ENCODE measurements at places on chromosomes 13 and 19. TPM values are rescaled to one million over a fixed set of nuclear protein-coding genes. Genes with fewer than 3 reads are reported as not detected.
A peak's percentile ranks its signal among the peaks of the same experiment; 100 is the strongest.

Gene VSTM2B
- total RNA-seq: not detected

- no peak for DNase-seq
- no peak overlapping the region for H3K4me3 ChIP-seq
- no peaks in the 10 kb centered on the region for H3K36me3 ChIP-seq
Measured at GRCh38 chr19:28927456-28927855, 285.5 kb downstream of the UQCRFS1 start.

GRCh38 chr13:42354241-42355091 lies 82.5 kb downstream of the AKAP11 start:
- H3K27ac ChIP-seq: no peak overlapping the region
- H3K4me1 ChIP-seq: no peaks in the 10 kb centered on the region
- DNase-seq: peak; percentile 49
- H3K27me3 ChIP-seq: no peaks in the 10 kb centered on the region
- H3K4me3 ChIP-seq: no peak overlapping the region

Gene PSG7
- total RNA-seq: not detected

- no peak overlapping the region for H3K27ac ChIP-seq
- DNase-seq: no peak
- H3K4me3 ChIP-seq: no peak overlapping the region
- H3K27me3 ChIP-seq: no peaks in the 10 kb centered on the region
- no peaks in the 10 kb centered on the region for H3K36me3 ChIP-seq
Measured at GRCh38 chr13:37495046-37495445, 103.5 kb downstream of the POSTN start.

DNA sequence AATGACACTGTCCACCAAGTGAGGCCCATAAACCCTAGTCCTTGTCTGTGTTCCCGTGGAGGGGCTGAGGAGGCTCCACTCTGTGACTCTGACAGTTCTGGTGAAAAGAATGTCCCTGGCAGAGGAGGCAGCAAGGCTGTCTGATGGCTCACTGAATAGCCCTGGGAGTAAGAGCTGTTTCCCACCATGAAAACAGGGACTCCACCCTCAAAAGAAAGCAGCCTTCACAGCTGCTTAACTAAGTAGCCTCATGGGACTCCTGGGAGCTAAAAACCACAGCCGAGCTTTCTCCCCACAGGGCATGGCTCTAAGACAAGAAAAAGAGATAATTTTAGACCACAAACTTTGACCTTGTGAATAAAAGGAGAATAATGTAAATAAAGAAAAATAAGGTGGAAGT lies 135.1 kb upstream of the FRY start:
- H3K27ac ChIP-seq: no peak overlapping the region
- H3K4me1 ChIP-seq: peaks cover 18% of the 10 kb centered on the region
- H3K36me3 ChIP-seq: no peaks in the 10 kb centered on the region
- no peak for DNase-seq
- H3K27me3 ChIP-seq: no peaks in the 10 kb centered on the region
- H3K4me3 ChIP-seq: no peak overlapping the region

Gene HCST
- 5.0 TPM for total RNA-seq

DNA sequence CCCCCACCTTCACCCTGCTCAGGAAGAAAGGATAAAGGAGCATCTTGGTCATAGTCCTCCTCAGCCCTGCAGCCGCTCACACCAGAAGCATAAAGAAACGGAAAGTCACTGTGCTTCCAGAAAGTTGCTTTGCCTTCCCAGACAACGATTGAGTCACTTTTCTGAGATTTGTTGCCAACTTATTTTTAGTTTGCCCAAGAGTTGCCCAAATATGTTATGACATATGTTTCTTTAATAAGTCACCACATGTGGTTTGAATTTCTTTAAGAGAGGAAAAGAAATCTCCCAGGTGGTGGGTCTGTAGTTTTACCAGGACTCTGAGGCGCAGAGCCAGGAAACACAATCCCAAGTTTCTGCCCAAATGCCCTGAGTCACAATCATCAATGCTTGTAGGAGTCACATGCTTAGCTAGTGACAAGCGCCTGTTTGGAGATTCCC lies 63.4 kb upstream of the LRCH1 start:
- DNase-seq: no peak
- no peaks in the 10 kb centered on the region for H3K36me3 ChIP-seq
- peaks cover 18% of the 10 kb centered on the region for H3K4me1 ChIP-seq
- H3K27ac ChIP-seq: no peak overlapping the region

- H3K36me3 ChIP-seq: peaks cover 5% of the 10 kb centered on the region
- peaks cover 8% of the 10 kb centered on the region for H3K4me1 ChIP-seq
- DNase-seq: peak; percentile 33
- H3K27me3 ChIP-seq: no peaks in the 10 kb centered on the region
- no peak overlapping the region for H3K27ac ChIP-seq
Measured at GRCh38 chr19:19170873-19171672, 1.0 kb upstream of the MEF2B start.

DNA sequence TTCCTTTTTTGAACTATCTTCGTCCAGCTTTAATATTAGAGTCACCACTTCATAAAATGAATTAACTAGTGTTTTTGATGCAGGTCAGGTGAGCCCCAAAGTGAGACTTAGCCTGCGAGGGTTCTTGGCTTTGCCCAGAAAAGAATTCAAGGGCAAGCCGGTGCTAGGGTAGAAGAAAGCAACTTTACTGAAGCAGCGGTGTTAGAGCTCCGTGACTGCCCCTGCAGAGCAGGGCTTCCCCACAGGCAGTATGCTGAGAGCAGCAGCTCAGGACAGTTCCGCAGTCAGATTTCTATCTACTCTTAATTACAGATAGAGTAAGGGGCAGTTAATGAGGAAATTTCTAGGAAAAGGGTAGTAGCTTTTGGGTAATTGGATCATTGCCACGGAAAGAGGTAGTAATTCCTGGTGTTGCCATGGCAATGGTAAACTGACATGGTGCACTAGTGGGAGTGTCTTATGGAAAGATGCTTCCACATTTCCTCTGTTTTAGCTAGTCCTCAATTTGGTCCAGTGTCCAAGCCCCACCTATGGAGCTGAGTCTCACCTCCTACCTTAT lies 432.2 kb upstream of the ZNF507 start:
- DNase-seq: no peak
- no peak overlapping the region for H3K4me3 ChIP-seq
- H3K27me3 ChIP-seq: no peaks in the 10 kb centered on the region
- H3K4me1 ChIP-seq: no peaks in the 10 kb centered on the region

DNA sequence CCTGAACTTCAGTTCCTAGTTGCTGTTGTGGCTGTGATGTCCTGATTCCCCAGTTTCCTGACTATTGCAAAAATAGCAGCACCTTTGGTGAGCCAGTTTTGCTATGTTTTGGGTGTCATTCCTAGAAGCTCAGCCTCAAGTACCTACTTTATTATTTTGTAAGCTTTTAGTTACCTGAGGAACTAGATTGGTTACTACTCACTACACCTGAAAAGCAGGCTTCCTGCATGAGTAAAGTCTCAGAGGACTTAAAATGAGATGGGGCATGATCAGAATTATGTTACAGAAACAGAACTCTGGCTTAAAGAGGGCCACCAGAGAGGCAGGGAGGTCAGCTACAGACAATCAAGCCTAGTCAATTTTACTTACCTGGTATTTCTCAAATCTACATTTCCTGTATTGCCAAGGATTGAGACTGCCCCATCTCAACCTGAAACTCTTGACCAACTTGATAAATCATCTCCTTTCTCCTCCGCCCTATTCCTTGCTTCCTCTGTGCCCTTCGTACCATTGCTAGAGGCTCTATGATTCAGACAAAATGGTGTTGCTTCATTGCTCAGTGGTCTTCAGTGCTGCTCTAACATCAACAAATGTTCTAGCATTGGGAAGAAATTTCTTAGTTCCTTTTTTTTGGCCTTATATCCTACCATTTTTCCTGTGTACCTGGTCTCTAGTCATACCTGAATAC lies 58.9 kb downstream of the RAP2A start:
- H3K27ac ChIP-seq: no peak overlapping the region
- no peak overlapping the region for H3K4me3 ChIP-seq
- no peaks in the 10 kb centered on the region for H3K36me3 ChIP-seq
- no peaks in the 10 kb centered on the region for H3K4me1 ChIP-seq
- DNase-seq: no peak

Gene TEX26
- not detected for total RNA-seq

- DNase-seq: no peak
- H3K36me3 ChIP-seq: no peaks in the 10 kb centered on the region
- no peak overlapping the region for H3K27ac ChIP-seq
- H3K27me3 ChIP-seq: no peaks in the 10 kb centered on the region
- H3K4me1 ChIP-seq: no peaks in the 10 kb centered on the region
Measured at GRCh38 chr13:90710164-90710759, 637.2 kb upstream of the MIR17HG start.

- no peak for DNase-seq
- no peaks in the 10 kb centered on the region for H3K27me3 ChIP-seq
- H3K4me1 ChIP-seq: peaks cover 4% of the 10 kb centered on the region
- no peak overlapping the region for H3K27ac ChIP-seq
- no peak overlapping the region for H3K4me3 ChIP-seq
Measured at GRCh38 chr13:32176696-32177095, 138.5 kb downstream of the ZAR1L start.

Gene TNFSF9
- total RNA-seq: not detected

Gene TINCR
- 0.18 TPM for total RNA-seq

Gene BEST2
- total RNA-seq: 165 TPM

Gene EPSTI1
- 115 TPM for total RNA-seq

Gene ACP7
- not detected for total RNA-seq

DNA sequence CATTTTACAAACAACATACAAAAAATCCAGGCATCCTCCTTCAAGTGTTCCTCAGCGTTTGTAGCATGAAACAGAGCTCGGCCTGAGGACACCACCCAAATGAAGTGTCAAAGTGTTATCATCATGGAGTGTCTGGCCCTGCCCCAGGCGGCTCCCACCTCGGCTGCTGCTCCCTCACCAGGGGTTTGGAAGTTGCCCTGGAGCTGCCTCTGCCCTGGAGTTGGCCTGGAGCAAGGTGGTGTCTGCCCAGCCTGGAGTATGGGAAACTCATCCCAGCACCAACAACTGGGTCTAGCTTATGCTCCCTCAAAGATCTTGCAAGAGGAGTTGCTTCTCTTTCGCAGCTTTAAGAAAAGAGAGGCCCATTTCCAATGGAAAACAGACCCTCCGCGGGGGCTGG lies 120.4 kb downstream of the FOXO1 start:
- H3K4me1 ChIP-seq: peaks cover 10% of the 10 kb centered on the region
- no peak overlapping the region for H3K27ac ChIP-seq
- no peaks in the 10 kb centered on the region for H3K36me3 ChIP-seq
- no peaks in the 10 kb centered on the region for H3K27me3 ChIP-seq

Gene B3GNT8
- total RNA-seq: 158 TPM

Gene LRRC25
- 2.9 TPM for total RNA-seq

Gene TGFBR3L
- total RNA-seq: not detected

Data from stomach (tissue), 19 donors.